ENCODE measurements at places on chromosomes 12 and 14.
A peak's percentile ranks its signal among the peaks of the same experiment; 100 is the strongest.

DNA sequence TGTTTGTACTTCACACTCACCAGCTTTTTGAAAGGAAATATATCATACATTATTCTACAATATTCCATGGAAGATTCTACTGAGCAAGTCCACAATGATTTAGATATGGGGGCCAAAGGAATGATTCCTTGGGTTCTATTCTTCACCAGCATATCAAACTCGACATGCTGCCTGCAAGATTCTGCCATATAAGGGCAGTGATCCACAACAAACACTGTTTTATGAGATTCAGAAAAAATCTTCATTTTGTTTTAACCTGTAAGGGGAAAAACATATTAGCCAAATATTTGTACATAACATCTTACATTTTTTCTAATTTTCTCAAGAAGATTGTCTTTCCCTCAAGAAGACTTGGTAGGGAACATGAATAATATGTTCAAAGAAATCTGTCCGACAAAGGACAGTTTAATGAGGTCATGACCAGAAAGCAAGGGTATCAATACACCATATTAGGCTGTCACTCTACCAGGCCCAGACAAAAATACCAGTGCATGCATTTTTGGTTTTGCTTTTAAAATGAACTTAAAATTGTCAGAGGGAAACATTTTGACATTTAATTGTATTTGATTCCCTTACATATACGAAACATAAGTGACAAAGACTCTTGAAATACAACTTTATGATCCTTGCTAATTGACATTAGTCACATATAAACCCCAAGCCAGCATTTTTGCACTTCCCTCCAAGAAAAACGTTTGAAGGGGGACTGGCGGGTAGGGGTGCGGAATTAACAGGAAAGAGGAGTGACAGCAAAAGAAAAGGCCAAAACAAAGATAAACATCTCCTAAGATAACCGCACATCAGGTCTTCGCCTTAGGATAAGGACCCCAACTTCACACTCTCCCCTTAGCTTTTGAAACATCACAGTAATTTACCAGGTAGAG, 980 bp downstream of the INTS13 start:
- no peak for DNase-seq

DNA sequence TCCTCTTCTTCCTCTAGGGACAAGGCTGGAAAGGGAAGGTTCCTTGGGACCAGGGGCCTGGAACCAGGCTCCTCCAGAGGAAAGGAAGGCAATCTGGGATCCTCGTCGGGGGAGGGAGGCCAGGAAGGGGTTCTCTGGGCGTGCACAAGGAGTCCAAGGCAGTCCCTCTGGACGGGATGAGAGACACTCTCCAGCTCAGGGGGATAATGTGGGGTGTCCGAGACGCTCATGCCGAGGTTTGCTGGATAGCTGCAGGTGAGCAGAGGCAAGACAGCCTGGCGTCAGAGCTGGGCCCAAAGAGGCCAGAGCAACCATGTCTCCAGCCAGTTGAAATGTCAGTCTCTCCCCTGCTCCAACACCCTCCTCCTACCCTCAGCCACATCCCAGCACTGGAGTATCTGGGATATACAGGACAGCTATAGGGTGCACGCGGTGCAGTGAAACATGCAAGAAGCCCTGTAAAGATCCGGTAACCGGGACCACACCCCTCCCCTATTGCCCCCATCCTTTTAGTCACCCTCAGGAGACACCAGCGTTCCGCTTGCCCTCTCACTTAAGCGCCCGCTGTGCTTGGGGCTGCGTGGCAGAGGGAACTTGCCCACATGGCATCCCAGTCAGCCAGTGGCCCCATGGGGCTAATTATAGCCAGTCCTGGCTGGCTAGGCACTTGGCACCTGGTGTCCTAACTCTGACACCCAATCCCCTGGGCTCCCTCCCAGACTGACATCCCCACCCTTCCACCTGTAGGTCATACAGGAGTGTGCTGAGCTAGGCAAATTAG, at the start of gene KLHL33:
TSS of gene KLHL33 (minus strand) at position 585 of the 781 bp plus-strand sequence. CDS start at position 230, 355 bp downstream.
- no peak for DNase-seq

- DNase-seq, result no peak
These were observed 70.0 kb upstream of the VPS33A start for GRCh38 chr12:122336015-122336946.

DNA sequence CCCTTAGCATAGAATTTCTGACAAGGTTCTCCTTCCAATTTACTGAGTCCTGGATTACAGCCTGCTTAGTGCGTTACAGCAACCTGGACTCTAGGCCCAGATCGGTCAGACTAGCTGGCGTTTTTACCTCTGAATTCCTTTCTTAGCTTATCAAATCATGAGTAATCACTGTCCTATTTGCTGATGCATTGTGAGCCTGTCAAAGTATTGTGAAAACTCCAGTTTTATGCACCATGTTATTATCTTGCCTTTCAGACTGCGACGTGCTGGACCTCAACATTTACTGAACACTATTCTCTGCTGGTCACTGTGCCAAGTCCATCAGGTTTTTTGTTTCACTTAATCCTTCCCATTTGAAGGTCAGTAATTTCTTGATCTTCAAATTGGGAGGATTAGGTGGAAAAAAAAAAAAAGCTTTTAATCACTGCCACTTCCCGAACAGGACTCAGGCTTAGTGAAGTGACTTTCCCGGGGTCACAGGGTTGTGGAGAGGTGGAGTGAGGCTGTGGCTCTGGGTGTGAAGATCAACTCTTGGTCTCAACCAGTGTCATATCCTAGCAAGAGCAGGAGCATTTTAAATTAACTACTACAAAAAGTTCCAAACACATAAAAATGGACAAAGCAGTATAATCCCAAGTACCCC, 31.2 kb downstream of the FBXO21 start:
- no peak for DNase-seq

GRCh38 chr12:77213319-77213718, 147.9 kb upstream of the E2F7 start:
- no peak for DNase-seq

DNA sequence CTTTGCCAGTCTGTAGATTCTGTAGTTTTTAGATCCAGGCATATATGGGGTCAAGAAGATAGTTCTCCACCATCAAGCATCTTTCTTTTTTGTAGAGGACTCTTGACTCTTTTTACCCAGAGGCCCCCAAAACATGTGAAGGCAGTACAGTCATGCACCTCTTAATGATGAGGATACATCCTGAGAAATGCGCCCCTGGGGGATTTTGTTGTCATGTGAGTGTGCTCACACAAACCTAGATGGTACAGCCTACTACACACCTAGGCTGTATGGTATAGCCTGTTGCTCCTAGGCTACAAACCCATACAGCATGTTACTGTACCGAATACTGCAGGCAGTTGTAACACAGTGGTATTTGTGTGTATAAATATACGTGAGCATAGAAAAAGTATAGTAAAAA, 23.0 kb downstream of the EVL start:
- no peak for DNase-seq

GRCh38 chr14:60092526-60092920, 800 bp downstream of the PCNX4 start:
- DNase-seq, result no peak

DNA sequence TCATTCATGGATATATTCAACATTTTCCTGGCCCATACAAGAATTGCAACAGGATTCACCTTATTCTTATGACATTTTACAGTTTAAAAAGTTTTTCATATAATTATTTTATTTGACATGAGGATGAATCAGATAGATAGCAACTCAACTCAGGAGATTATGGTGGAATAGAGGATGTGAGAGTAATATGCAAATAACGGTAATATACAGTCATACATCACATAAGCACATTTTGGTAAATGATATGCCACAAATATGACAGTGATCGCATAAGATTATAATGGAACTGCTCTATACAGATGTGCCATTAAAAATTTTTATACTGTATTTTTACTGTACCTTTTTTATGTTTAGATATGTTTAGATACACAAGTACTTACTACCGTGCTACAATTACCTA, 24.1 kb upstream of the CRADD start:
- DNase-seq, result no peak

GRCh38 chr12:88310666-88311065, 168.6 kb downstream of the TMTC3 start:
- DNase-seq, result no peak

GRCh38 chr14:88630565-88630964, 67.7 kb downstream of the ZC3H14 start:
- DNase-seq, result no peak

DNA sequence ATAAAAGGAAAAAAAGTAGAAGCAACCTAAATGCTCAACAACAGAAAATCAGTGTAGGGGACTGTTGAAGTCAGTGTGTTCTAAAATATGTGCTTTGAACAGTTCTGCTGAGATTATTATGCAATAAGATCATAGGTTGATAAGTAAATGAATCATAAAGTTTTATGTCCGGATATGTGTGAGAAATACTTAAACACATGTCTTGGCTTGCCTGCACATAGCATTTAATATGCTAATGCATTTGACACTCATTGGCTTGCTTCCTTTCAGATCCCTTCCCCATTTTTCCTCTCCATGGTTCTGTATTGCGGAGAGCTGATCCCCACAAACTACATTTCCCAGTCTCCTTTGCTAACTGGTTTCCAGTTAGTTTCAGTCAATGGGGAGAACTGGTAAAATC, 573.8 kb upstream of the TBX3 start:
- peak; percentile 68 for DNase-seq

- no peak for DNase-seq
These were observed 88.4 kb downstream of the TMCC3 start for GRCh38 chr12:94561943-94562411.

DNA sequence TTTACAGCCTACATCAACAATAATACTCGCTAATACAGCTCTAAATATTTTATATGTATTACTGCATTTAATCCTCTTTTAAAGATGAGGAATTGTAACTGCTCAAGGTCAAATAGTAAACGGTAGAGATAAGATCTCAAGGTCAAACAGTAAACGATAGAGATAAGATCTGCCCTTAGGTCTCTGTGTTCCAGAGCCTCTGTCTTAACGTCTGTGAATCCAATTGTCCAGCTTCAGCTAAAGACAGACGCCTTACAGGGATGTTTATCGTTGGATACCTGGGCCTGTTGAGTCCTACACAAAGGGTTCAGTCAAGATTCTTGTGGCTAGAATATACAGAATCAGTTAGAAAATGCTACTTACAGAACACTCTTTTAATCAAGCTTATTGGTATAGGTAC, 20.0 kb downstream of the PYGL start:
- no peak for DNase-seq

DNA sequence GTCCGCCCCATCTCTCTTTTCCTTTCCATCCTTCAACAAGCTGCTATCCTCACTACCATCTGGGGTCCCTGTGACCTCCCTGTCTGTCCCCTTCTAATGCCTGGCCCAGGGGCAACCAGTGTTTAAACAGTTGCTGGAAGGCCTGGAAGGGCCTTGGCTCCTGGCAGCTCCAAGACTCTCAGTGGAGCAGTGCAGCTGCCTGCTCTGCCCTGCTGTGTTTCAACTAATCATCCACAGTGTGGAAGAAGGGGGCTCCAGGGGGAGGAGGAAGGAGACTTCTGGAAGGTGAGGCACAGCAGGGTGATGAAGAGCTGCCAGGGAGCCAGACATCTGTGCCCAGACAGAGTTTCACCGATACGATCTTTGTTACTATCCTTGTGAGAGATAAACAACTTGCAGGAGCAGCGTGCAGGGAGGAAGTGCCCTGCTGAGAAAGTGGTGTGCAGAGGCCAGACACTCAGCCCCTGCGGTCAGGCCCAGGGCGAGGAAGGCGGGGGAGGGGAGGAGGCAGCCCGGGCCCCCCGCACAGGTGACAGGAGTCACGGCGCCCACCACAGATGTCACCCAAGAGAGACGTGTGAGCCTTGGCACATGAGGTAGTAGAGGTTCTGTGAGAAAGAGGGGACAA, 1061.8 kb downstream of the BCL11B start:
- no peak for DNase-seq

DNA sequence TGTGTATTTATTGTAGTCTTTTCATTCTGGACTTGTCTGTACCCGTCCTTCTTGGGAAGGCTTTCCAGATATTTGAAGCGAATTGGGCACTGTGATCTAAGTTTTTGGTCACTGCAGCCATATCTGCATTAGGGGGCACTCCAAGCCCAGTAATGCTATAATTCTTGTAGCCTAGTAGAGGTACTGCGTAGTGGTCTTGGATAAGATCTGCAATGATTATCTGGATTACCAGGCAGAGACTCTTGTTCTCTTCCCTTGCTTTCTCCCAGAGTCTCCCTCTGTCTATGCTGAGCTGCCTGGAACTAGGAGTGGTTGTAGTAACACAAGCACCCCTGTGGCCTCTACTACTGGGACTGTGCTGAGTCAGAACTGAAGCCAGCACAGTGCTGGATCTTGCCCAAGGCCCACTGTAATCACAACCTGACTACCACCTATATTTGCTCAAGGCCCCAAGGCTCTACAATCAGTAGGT, 30.0 kb downstream of the SLC38A2 start:
- no peak for DNase-seq

- no peak for DNase-seq
These were observed 269.9 kb downstream of the ADAMTS20 start for GRCh38 chr12:43282106-43282505.

DNA sequence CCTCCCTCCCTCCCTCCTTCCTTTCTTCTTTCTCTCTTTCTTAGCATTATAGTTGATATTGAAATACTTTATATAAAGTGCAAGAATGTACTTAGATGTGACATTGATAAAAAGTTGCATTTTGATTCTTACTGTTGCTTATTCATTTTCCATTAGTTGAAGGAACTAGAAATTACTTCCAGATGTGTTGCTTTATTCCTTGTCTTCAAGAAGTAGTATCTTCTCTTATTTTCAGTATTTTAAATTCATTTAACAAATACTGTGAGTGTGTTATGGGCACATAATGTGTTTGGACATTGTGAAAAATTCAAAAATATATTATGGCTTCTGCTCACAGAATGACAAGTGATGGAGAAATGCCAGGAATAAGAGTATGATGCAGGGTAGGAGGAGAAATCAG, 45.6 kb downstream of the TRMT5 start:
- DNase-seq, result no peak

GRCh38 chr12:74619884-74620283, 82.2 kb downstream of the ATXN7L3B start:
- no peak for DNase-seq

DNA sequence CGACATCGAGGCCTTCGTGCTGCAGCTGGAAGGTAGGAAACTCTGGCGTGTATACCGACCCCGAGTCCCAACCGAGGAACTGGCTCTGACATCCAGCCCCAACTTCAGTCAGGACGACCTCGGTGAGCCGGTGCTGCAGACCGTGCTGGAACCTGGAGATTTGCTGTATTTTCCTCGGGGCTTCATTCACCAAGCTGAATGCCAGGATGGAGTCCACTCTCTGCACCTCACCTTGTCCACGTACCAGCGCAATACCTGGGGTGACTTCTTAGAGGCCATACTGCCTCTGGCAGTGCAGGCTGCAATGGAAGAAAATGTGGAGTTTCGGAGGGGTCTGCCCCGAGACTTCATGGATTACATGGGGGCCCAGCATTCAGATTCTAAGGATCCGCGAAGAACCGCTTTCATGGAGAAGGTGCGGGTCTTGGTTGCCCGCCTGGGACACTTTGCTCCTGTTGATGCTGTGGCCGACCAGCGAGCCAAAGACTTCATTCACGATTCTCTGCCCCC, 1.4 kb downstream of the RIOX1 start:
- no peak for DNase-seq

DNA sequence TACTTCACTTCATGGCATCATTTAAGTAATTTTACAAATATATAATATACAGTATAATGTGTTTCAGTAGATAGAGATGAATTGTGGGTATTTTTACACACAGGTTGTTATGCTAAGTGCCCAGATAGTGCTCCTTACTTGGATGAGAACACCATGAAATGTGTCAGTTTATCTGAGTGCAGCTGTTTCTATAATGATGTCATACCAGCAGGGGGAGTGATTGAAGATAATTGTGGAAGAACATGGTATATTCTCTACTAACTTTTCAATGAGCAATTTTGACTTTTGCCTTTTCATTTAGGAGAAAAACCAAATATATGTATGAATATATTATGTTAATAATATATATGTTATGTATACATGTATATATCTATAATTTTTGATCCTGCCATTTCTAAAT, 221.6 kb downstream of the LRRK2 start:
- DNase-seq, result no peak
